ENCODE measurements at places on chromosomes 6 and 20.

DNA sequence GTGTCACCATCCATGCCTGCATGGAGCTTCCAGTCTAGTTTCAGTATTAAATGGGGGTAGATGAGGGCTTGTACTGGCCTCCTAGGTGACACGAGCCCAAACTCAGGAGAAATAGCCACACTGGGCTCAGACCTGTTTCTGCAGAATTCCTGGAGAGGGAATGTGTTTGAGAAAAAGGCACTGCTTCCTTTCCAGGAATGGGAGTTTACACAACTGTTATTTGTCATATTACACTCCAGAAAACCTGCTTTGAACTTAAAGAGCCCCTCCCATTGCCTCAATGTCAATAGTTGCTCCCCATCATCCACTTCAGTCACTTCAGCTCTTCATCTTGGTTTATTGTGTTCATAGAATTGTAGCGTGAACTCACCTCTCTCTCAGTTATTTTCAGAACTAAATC is 151.5 kb downstream of the CFAP61 start:
- DNase-seq, result no peak

DNA sequence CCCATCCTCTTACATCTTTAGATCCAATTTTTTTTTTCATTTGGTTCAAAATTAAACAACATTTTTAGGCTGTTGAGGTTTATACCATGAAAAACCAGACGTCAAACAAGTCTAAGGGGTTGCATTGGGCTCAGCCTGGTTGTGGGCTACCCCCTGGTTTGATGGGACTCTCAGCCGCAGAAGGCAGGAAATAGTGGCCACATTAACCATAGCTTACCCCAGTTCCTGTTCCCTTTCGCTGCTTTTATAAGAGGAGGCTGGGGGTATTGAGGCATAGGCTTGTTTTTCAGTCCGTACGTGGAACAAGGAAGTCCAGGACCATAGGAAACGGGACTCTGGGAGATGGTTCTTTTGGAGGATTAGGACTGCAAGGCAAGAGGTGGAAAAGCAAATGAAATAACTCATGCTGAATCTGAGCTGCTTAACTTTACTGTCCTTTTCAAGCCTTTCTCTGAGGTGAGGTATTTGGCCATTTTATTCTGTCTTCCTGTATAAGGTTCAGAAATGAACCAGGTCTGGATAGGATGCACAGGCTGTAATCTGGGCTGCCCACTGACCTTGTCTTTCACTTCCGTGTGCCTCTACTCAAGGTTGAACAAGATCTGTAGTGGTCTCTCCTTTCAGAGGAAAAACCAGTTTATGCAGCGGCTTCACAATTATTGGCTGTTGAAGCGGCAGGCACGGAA is 7.7 kb downstream of the BRPF3 start:
- no peak for DNase-seq

DNA sequence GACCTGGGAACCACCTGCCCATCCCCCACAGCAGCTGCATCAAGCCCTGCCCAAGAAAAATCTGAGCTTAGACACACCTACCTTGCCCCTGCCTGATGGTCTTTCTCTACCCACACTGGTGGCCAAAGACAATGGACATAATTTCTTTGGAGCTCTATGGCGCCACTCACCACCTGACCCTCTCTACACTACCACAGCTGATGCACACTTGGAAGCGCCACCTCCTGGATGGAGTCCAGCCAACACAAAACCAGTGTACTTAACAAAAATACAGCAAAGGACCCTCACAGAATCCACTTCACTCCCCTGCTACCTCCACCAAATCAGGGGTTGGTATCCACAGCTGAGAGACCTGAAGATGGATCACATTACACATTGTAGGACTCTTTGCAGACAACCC is 39.7 kb upstream of the CLVS2 start:
- no peak for DNase-seq

DNA sequence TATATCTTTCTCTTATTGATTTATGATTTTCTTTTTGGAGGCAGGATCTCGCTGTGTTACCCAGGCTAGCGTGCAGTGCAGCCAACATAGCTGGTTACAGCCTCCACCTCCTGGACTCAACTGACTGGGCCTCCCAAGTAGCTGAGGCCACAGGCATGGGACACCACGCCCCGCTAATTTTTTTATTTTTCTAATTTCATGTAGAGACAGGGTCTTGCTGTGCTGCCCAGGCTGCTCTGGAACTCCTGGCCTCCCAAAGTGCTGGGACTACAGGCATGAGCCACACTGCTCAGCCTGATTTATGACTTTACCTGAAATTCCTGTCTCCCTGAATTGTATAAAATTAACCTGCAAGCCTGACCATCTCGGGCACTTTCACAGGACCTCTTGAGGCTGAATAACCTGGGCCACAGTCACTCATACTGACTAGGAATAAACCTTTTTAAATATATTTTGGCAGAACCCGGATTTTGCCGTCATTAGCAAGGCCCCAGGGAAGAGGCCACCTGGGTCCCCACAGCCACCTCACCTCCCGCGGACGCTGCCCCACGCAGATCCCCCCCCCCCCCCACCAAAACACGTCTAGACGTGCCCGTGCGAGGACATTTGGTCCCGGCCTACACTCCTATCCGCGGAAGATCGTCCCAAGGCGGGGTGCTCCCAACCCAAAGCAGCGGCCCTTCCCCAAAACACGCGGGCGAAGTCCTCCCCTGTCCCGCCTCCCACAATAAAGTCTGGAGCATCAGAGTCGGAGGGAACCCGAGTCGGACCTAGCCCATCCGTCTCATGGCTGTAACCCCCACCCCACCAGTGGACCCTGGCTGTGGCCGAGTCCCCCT is 902 bp downstream of the ZNF337 start:
- DNase-seq, result no peak

DNA sequence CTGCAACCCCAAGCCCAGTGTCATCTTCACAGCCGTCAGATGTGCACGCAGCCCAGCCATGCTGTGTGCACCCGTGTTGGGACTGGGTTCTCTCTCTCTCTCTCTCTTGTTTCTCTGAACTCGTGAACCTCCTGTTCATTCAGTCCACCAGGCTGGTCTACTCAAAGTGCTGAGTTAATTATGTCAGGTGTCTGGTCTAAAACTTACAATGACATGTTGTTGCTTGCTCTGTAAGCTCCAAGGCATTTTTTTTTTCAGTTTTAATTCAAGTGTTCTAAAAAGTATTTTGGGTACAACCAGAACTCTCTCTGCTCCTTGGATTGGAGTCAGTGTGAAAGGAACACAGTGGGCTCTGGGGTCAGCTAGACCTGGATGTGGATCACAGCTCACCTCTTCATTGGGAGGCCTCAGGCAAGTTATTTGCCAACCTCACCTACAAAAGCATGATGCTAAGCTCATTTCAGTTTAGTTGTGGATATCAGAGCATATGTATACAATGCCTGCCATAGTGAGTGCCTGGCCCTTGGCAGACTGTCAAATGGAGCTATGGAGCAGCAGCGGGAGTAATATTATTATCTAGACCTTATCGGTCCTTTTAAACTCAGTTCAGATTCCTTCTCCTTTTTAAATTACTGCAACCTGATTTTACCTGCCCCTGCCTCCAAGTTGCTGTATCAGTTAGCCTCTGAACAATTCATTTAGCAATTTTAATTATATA is 59.5 kb downstream of the PLEKHG1 start:
- no peak for DNase-seq

GRCh38 chr6:158703837-158704822 is 54.3 kb downstream of the SYTL3 start:
- DNase-seq, result no peak

DNA sequence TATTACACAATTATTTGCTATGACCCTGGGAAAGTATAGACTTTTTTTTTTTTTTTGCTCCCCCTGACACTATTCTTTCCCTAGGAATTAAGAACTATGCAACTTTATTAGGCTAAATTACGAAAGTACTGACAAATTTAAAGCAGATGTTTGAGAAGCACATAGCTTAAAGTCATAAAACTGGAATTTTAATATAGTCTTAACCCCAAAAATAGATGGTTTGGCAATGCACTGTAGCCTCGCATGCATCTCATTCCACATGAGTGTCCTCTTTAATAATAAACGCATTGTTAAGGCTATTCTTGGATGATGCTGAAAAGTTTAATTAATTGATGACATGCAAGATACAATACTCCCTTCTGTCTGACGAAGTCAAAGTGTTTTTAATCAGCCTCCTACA is 49.3 kb downstream of the TBC1D7 start:
- DNase-seq, result no peak

- no peak for DNase-seq
Observed at GRCh38 chr20:51311636-51312479, 230.7 kb downstream of the NFATC2 start.

- DNase-seq, result peak; percentile 50
Observed at GRCh38 chr6:5507131-5507681, 245.9 kb downstream of the FARS2 start.

DNA sequence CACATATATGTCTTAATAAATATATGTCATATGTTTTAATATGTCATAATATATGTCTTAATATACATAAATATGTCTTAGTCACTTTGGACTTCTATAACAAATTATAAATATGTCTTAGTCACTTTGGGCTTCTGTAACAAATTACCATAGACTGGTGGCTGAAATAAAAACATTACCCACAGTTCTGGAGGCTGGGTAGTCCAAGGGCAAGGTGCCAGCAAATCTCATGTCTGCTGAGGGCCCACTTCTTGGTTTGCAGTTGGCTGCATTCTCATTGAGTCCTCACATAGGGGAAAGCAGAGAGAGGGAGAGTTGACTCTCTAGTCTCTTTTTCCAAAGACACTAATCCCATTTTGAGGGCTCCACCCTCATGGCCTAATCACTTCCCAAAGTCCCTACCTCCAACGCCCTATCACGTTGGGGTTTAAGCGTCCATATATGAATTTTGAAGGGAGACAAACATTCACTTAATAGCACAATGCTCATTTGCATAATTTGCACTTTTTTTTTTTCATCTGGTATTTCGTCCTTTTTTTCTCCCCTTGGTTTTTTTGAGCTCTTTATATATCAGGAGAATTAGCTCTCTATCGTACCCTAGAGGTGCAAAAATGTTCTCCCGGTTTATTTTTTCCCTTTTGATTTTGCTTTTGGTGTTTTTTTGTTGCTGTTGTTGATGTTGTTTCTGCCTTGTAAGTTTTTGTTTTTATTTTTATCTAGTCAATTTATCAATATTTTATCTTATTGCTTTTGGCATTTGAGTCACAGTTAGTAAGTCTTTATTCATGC is 266.4 kb downstream of the PLCB1 start:
- DNase-seq, result no peak

GRCh38 chr20:2932498-2932897 is 59.2 kb downstream of the PTPRA start:
- no peak for DNase-seq

DNA sequence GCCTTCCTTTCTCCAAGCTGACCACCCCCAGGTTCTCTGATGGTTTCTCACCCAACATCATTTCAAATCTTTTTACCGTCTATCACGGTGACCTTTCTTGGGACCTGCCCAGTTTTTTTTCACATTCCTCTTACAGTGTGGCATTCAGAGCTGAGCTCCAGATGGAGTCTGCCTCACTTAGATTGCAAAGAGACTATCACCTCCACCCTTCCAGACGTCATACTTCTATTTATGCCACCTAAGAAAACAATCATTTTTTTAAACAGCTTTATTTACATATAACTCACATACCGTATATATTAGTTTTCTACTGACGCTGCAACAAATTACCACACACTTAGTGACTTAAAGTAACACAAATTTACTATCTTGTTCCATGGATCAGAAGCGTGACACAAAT is 32.3 kb upstream of the CTNNBL1 start:
- no peak for DNase-seq

GRCh38 chr6:138105446-138105845 is 1.8 kb downstream of the PERP start:
- DNase-seq, result no peak

GRCh38 chr6:54282186-54282585 is 26.1 kb upstream of the TINAG start:
- DNase-seq, result no peak

GRCh38 chr6:25962149-25963127 is at the start of gene TRIM38:
TSS of gene TRIM38 (plus strand) at chr6:25962802. CDS start at chr6:25966523, 3,721 bp downstream.
- DNase-seq, result peak; percentile 81

DNA sequence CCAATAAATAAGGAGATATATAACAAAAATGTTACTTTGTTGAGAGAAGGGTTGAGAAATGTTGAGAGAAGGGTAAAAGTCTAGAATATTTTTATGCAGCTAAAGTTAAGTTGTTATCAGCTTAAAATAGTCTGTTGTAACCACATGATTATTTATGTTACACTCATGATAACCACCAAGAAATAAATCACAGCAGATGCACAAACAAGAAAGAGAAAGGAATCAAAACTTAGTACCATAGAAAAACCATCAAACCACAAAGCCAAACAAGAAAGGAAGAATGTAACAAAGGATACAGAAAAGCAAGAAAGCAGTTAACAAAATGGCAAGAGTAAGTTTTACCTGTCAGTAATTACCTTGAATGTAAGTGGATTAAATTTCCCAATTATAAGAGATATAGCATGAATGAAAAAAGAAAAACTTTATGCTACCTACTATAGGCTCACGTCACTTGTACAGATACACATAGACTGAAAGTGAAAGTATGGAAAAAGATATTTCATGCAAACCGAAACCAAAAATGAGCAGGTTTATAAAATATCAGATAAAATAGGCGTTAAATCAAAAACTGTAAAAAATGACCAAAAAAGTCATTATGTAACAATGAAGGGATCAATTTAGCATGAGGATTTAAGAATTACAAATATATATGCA is 93.6 kb downstream of the STXBP5 start:
- DNase-seq, result no peak
